Renal pelvis (tissue), 12 donors: ENCODE measurements at places on chromosomes 3 and 15.
A peak's percentile ranks its signal among the peaks of the same experiment; 100 is the strongest.

- DNase-seq: no peak
Measured at GRCh38 chr15:90691369-90691768, 25.8 kb upstream of the BLM start.

GRCh38 chr15:49824775-49825099 lies 203.9 kb downstream of the DTWD1 start:
- DNase-seq: no peak

DNA sequence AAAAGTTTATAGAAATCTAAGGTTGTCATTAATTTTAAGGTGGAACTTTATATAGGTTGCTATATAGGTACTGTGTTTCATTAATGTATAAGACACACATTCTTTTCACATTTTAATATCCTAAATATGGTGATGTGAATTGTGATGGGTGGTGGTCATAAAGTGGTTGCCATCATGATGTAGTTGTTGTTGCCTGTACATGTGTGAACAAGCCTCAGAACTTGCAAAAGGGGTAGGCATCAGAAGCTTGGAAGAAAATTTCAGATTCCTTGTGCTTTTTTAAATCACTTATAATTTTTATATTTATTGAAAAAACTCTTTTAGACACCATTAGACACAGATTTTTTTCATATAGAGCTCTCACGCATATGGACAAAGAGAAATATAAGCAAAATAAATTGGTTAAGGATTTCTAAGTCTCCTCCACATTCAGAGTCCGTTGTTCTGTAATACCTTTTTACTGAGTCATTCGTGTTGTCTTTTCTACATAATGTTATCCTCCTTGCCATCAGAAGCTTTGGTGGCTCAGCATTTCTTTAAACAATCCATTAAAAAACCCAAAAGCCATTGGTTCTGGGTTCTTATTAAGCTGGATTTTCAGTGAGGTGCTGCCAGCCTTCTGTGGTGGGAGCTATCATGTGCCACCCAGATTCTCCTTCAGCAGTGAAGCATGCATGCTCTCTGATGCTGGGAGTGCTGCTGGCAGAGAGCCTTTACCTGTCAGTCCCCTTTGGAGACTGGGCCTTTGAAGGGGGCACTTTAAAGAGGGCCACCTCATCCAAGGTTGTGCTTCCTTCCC lies 140.4 kb upstream of the GALNT15 start:
- no peak for DNase-seq

GRCh38 chr15:42920519-42921341 lies at the start of gene TTBK2:
TSS of gene TTBK2 (minus strand) at chr15:42920778. CDS start at chr15:42878617, 42,161 bp downstream.
- peak; percentile 99 for DNase-seq
